NCI-H510A treated with DMSO at 0.1 percent for 48 hours (cell line): ENCODE measurements at places on chromosomes 2 and 18.

- no peak for DNase-seq
Measured at GRCh38 chr2:212672186-212672585, 133.6 kb upstream of the ERBB4 start.

DNA sequence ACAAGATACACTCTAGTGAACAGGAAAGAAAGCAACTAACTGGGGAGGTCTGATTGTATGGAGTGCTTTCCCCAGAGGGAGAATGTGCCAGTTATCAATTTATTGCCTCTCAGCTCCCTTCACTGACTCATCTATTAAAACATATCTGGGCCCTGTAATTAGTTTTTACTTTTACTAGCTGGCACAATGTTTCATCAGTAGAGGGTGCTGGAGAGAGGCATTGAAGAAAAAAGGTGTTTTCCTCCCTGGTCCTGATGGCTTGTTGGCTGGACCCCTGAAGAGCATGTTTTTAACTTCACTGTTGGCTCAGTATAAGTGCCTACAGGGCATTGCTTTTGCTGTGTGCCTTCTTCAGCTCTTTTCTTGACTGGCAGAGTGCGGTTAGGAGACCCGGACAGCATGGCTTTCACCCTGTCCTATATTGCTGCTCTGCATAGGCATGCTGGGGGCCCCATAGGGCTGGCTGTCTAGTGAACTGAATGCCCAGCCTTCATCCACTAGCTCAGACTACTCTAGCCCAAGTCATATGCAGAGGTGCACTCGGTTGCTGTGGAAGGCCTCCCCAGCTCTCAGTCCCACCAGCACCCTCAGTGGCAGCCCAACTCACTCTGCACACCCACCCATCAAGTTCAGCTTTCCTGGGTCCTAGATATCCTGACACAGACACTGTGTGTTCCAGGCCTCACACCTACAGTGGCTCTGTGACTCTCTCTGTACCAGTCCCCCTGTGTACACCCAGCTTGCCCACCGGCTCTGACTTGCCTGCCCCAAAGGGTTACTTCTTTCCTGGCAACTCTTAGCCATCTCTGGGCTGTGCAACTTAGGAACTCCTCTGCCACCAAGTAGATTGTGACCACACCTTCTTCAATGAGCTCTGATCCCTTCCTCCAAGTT is 62.3 kb upstream of the ACYP2 start:
- no peak for DNase-seq

GRCh38 chr2:144939590-144939989 is 419.7 kb upstream of the ZEB2 start:
- DNase-seq = no peak

- DNase-seq = no peak
Measured at GRCh38 chr2:16429431-16430145, 236.0 kb downstream of the CYRIA start.

- no peak for DNase-seq
Measured at GRCh38 chr2:209937893-209938292, 64.5 kb upstream of the RPE start.

GRCh38 chr2:88932686-88933085 is 241.2 kb downstream of the RPIA start:
- no peak for DNase-seq

GRCh38 chr2:128329607-128330006 is 10.9 kb upstream of the HS6ST1 start:
- no peak for DNase-seq

GRCh38 chr2:47631792-47632398 is 151.1 kb upstream of the MSH6 start:
- DNase-seq = no peak

DNA sequence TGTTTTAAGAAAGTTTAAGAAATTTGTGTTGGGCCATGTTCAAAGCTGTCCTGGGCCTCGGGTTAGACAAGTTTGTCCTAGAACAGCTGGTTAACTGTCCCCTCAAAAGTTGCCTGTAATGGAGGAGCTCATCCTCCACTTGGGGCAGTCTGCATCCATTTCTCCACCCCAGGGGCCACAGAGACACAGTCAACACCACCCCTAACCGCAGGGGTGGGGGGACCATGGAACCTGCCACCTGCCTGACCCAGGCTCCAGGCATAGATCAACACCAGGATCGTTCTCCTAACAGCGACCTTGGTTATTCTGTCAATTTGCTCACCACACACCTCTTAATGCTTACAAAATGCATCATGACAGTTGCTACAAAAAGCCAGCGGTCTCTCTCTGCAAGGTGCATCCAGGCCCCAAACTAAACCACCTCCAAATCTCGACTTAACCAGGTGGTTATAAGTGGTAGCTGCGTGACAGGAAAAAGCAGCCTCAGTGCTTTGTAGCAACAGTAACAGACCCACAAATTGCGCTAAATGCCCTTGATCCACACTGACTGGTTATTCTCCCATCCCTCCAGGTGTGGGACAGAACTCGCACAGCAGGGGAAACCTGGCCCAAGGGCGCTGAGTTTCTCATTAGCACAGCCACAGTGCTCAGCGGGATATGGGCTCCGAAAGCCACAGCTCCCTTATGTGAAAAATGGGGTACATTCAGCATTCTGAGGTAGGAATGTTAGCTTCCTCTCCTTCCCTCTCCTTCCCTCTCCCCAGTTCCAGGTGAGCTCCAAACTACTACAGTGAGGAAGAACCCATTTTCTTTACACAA is 48.0 kb downstream of the HDLBP start:
- DNase-seq = no peak

DNA sequence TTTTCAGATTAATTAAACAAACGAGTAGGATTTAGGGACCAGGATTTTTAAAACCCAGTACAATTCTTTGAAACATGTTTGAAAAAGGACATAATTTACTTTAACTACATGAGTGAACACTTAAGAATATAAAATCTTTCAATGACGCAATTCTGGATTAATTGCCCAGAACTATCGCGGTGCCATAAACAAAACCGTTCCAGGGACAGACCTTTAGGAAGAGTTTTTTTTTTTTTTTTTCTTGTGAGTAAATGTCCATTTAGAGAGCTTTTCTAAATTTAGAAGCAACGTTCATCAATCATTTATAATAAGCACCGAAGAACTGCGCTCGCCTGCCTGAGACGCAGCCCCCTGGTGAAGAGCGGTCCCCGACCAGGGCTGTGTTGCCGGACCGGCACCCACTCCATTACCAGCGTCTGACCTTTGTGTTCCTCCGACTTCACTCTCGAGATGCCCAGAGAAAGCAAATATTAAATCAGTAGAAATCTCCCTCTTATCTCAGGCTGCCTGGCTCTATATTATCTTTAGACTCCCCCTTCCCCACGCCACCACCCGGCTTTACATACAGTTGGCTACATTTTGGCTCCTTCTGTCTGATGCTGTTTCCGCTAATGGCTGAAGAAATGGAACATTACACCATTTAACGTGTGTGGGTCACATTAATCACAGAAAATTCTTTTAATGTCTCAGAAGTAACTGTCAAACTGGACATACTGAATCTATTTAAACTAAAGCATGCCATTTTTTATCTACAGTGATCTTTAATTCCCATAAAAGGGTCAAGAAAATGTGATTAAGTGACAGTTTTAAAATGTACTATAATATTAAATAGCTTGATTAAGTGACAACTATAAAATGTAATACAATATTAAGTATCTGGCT is 364.0 kb upstream of the MEIS1 start:
- no peak for DNase-seq

DNA sequence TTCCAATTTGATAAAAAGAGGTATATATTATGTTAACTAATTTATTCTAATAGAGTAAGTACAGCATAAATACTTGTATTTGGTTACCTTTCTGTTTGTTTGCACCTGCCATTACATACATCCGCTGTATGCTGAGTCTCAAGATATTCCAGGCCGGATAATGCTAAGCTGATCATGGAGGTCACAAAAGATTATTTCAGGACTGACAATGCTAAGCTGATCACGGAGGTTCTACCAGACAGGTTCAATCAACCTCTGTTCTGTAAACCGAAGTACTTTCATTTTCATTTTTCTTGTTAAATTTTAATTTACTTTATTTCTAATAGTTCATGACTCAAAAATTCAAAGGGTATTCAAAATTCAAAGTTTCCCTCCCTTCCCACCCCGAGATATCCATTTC is 31.1 kb downstream of the PNO1 start:
- no peak for DNase-seq

GRCh38 chr18:12374401-12374800 is 2.6 kb downstream of the AFG3L2 start:
- no peak for DNase-seq

DNA sequence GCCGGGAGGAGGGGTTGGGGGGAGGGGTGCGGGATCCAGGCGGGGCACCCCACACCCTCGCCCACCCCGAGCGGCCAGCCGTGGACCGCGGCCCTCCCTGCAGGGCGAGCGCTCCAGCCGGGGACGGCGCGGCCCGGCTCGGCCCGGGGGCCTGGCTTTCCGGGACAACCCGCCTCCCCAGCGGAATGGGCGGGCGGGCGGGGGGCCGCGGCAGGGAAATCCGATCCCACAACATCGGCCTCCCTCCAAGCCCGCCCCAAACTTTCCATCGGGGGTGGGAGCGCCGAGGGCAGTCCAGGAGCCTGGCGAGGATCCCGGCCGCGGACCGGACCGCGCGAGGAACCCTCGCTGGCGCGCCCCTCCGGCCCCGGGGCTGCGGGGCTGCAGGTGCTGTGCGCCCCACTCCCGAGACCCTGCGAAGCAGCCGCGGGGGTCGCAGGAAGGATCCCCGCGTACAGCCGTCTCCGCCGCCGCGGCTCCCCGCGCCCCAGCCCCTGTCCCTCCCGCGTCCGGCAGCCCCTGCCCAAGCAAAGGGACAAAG is 529 bp downstream of the SEMA4C start:
- no peak for DNase-seq

DNA sequence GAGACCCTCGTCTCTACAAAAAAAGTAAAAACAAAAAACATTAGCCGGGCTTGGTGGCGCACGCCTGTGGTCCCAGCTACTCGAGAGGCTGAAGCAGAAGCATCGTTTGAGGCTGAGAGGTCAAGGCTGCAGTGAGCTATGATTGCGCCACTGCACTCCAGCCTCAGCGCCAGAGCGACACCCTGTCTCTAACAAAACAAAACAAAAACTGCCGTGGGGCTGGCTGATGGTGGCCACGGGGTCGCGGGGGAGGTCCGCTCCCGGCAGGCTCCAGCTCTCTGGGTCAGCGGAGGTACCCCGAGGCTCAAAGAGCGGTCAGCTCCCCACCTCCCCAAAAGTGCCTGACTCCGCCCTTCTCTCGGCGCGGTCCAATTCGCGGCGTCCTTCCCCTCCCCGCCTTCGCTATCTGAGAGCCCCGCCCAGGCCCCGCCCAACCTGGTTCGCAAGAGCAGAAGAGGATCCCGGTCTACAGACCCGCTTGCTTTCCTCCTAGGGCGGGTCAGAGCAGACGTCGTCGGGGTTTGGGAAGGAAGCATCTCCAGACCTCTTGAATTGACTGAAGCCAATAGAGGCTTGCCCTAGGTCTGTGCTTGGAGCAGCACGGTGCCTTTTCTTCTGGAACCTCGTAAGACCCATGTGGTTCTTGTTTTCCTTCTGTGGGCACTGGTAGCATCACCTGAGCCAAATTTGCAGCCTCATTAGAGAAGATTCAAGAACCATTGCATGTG is 7.8 kb downstream of the RAX start:
- DNase-seq = peak; percentile 45

- no peak for DNase-seq
Measured at GRCh38 chr2:182920631-182921056, 54.2 kb upstream of the FRZB start.

DNA sequence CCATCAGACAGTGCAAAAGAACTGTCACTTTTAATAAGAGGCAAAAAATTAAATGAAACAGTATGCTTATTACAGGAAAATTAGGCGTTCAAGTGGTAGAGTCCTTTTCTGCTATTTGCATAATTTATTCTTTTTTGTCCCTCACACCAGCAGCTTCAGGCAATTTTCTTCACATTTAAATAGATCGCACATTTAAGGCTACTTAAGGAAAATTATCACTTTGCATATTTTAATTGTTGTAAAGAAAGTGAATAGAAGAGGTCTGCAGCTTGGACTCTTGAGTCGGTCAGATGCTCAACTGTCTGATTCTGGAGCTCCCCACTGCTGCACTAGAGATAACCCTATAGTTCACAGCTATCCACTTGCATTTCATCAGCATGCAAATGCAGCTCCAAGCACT is 141.3 kb downstream of the FIGN start:
- DNase-seq = no peak

DNA sequence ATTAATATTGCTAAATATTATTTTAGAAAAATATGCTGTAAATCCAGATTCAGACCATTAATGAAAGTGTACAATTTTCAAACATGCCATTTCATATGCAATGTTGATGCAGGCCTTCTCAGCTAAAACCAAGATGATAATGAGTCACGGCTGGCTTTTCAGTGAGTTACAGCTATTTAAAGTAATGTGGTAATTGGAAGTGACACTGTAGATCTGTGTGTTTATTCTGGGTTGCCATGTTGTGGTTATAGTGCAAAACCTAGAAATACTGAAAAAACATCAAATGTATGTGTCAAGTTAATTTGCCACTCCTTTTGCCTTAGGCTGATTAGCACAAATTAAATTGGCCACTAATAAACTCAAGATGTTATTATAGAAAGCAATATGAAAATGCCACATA is 506.6 kb downstream of the ERBB4 start:
- DNase-seq = no peak

GRCh38 chr18:59062643-59063006 is 77.1 kb upstream of the SEC11C start:
- DNase-seq = no peak

DNA sequence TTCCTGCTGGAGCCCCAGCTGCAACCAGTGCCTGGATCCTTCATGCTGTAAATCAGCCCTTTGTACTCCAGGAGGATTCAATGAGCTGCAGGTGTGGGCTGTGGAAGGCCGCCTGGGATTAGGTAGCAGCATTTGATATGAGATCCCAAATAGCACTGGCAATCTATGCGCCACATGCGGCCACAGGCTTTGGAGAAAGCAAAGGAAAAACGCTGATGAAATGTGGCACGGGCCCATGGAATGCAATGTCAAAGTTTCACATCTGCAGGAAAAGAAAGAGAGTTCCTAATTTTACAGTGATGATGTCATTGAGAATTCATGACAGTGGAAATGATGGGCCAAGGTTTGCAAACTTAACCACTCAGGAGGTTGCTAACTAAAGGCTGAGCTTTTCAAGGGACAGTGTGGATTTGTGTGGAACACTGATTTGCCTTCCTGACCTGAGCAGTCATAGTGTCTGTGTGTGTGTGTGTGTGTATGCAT is 216.4 kb upstream of the OSR1 start:
- peak; percentile 54 for DNase-seq

GRCh38 chr2:86453836-86454235 is 12.7 kb downstream of the KDM3A start:
- DNase-seq = no peak

GRCh38 chr2:170827841-170828532 is 11.3 kb downstream of the GAD1 start:
- DNase-seq = no peak

- DNase-seq = no peak
Measured at GRCh38 chr18:28802546-28802945, 625.6 kb upstream of the CDH2 start.

DNA sequence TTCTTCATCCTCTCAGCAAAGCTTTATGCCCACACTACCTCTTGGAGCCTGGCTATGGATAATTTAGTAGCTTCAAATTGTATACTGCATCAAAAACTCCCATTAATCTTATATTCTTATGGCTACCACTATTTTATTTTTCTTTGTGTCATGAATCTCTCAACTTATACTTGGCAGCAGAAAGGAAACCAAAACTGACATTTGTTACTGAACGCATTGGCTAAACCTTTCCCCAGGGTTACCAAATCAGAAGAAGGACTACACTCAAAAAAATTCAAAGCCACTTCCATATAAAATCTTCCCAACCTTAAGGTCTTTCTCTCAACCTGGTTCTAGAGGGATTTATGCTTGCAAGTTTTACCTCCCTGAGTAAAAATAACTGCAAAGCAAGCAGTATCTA is 97.0 kb upstream of the REG3G start:
- DNase-seq = no peak

GRCh38 chr2:96273763-96274162 is 7.7 kb downstream of the CIAO1 start:
- DNase-seq = no peak
